T-cell (primary cell): ENCODE measurements at places on chromosomes 11 and 22.

- DNase-seq = no peak
Observed at GRCh38 chr11:18703001-18703763, 4.6 kb downstream of the TMEM86A start.

GRCh38 chr11:33320814-33321330 is 63.7 kb downstream of the HIPK3 start:
- DNase-seq = no peak

DNA sequence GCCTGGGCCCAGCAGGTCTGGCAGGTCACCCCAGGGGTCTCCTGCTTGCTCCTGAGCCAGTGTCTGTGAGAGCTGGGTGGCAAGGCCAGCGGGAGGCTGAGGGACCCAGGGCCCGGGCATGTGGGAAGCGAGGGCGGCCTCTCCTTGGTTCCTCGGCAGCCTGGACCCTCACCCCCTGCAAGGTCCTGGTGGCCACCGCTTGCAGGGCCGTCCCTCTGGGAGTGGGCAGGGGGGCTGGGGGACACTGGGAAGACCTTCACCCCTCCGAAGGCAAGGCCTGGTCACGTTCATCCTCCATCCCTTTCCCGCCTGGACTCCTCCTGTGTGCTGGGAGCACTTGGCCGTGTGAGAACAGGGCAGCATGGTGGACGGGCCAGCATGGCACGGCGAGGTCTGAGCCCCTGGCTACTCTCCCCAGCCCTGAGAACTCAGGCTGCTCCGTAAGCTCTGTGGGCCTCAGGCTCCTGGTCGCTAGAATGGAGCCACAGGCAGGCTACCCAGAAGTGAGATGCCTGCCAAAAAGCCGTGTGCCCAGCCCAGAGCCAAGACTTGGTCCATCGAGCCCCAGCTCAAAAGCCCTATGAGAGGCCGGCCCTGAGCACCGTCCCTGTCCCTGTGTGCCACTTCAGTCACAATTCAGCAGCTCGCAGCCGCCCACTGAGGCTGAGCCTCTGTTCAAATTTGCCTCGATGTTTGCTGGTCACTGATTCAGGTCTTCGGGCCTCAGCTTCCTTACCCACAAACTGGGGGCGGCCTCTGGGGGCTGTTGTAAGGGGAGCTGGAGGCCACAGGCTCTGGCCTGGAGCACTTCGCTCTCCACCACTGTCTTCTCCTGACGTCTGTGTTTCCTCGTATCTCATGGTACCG is 45.0 kb downstream of the IGLL1 start:
- DNase-seq = no peak

DNA sequence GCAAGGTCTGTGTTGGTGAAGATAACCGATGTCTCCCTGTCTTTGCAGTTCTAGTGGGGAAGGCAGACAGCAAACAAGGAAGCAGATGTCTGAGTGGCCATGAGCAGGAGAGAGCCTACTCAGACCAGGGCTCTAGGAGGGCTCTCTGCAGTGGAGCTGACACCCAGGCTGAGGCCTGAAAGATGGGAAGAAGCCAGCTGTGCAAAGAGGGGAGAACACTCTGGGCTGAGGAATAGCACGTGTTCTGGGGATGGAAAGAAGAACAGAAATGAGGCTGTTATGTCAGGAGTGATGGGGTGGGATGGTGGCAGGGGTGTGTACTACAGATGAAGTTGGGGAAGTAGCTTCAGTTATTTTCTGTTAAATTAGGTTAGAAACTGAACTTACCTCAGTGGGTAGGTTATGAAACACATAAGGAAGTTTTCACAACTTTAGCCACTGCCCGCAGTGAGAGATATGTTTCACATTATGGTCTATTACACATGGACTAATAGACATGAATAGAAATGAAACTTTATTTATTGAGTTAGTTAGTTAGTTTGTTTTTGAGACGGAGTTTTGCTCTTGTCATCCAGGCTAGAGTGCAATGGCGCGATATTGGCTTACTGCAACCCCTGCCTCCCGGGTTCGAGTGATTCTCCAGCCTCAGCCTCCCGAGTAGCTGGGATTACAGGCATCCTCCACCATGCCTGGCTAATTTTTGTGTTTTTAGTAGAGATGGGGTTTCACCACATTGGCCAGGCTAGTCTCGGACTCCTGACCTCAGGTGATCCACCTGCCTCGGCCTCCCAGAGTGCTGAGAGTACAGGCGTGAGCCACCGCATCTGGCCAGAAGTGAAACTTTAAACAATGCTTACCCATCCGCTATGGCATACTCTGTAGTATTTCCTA is 7.8 kb downstream of the DCPS start:
- no peak for DNase-seq

- DNase-seq = no peak
Observed at GRCh38 chr11:114918286-114918685, 240.0 kb downstream of the NXPE2 start.

- no peak for DNase-seq
Observed at GRCh38 chr11:24844406-24844805, 347.6 kb downstream of the LUZP2 start.

- peak; percentile 70 for DNase-seq
Observed at GRCh38 chr11:128290106-128290840, 297.1 kb downstream of the ETS1 start.

DNA sequence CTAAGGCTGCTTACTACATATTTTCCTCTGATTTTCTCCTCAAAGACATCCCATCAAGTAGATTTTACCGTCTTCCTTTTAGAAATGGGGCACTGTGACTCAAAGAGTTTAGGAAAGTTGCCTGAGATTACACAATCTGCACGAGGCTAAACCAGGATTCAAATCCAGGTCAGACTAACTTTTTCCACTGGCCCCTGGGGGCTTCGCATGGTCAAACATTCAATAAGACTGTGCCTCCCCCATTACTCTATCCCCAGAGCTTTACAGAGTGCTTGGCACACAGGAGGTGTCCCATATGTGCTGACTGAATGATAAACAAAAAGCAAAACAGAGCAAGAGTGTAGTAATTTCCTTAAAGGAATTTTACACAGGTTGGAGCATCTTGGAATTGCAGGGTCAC is 118.1 kb upstream of the TEAD1 start:
- no peak for DNase-seq

DNA sequence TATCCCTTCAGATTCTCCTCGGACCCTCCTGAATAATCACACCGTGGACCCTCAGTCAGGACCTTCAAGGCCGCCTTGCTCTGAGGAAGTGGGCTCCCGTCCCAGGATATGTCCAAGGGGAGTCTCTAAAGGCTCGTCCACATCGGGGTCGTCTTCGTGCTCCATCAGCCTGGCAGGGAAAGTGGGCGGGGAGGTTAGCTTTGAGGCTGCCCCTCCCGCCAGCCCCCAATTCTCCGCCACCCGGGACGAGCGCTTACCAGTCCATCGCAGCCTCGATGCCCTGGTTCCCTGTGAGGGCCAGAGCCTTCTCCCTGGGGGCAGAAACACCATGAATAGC is 472 bp downstream of the UBXN1 start:
- no peak for DNase-seq

- DNase-seq = no peak
Observed at GRCh38 chr11:111520560-111520959, 6.0 kb downstream of the HOATZ start.

DNA sequence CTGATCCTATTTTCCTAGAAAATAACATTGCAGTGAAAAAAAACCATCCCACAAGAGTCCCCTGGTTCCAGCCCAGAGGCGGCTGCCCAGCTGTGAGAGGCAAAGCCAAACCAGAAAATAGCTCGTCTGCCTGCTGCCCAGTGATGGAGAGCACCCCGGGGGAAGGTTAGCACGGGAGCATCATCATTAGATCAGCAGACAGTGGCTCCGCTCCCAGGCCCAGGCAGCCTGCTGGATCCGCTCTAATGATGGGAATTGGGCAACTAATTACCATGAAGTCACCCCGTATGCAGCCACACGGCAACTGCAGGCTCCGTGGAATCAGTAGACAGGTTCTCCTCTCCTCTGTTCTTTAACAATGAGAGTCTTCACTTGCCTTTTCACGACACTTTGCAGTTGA is 17.1 kb upstream of the B3GAT1 start:
- DNase-seq = no peak

DNA sequence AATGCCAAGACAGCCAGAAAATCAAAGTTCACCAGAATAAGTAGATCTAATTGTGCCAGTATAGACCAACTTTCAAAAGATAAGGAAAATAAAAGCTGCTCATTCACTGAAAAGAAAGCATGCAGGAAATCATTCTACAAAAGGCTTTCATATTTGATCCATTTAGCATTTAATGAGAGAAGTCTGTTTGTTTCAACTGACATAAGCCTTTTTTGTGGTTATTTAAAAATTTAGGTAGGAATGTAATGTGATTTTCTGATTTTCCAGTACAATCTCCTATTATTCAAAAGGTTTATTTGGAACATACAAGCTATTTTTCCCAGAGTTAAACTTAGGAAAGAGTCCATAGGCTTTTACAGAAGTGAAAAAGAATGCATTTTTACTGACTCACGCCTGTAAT is 92.7 kb downstream of the SBF2 start:
- DNase-seq = no peak

DNA sequence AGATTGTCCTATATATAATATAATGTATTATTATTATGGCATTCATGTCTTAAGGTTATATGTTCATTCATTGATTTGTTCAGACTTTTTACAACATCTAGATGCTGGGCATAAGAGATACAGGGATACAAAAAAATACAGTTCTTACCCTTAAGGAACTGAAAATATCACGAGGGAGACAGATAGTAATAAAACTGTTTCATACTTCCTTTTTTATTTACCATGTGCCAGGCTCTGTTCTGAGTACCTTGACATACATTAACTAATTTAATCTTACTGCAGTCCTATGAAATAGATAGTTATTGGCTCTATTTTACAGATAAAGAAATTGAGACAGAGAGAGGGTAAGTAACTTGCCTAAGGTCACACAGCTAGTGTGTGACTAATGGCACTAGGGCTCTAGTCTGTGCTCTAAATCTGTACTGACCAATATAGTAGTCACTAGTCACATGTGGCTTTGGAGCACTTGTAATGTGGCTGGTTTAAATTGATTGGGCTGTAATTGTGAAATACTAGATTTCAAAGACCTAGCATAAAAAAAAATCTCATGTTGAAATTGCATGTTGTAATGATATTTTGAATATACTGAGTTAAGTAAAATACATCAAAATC is 21.3 kb downstream of the TRIM44 start:
- DNase-seq = no peak

GRCh38 chr22:49583886-49584505 is 243.7 kb downstream of the BRD1 start:
- DNase-seq = no peak

- no peak for DNase-seq
Observed at GRCh38 chr11:35049859-35050531, 89.0 kb upstream of the CD44 start.

DNA sequence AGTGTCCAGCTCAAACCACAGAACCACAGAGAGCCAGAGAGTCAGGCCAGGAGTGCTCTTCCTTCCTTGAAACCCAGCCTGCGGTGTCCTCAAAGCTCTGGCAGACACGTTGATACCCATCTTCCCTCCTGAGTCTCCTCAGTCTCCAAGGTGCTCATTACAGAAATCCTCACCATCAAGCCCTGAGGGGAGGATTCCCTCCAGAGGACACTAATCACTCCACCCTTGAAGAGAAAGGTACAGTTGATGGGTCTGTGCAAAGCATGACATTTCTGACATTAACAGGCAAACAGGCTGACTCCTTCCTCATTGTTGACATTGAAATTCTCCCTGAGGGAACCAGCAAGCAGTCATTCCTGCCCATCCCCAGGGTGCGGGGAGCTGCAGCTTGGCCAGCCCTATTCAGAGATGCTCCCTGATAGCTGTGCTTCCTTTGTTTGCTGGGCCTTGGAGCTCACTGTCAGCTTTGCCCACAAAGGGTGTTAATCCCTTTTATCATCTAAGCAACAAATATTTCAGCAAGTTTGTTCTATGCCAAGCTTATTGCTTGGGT is 101.7 kb upstream of the CSNK2A3 start:
- DNase-seq = no peak

DNA sequence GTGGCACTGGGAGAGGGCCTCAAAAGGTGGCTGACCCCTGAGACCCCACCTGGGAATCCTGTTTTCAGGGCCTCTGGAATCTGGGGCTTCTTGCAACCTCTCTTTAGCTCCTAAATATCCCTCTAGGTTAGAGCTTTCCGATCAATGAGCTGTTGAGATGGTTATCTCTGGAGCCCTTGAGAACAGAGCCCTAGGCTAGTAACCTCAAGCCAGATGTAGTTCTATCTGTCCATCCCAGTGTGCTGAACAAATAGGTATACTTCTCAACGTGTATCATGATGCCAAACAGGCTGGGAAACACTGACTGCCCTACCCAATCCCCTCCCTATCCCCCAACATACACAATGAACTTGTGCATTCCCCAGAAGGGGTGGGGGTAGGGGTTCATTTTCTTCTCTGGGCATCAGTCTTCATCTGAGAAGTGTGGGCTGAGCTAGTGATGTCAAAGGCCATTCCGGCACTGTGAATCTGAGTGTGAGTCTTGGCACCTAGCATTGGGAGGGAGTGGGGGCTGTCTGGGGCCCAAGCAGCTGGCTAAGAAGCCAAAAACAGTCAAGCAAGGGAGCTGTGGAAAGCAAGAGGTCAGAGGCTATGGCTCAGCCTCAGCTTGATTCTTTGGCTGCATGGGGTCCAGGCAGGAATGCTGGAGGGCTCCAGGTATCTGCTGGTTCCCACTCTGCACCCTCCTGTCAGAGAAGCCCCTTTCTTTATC is 17.3 kb downstream of the CD82 start:
- no peak for DNase-seq

DNA sequence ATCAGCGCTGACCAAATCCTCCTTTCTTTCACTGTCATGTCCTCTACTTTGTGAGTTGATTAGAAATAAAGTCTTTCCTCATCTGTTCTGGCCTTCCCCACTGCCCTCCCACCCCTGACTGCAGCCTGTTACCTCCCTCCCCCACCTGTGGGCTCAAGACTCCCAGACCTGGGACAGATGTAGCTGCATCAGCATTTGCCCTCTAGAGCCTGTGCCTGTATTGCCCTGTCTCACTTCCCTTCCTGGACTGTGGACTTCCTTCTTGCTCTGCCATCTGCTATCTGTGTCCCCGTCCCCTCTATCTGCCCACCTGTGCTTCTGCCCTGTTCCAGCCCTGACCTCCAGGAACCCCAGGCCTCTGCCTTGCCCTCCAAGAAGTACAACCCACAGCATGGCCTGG is 122.5 kb downstream of the GALNT18 start:
- DNase-seq = no peak

GRCh38 chr22:33931406-33931805 is 11.1 kb upstream of the LARGE1 start:
- no peak for DNase-seq

DNA sequence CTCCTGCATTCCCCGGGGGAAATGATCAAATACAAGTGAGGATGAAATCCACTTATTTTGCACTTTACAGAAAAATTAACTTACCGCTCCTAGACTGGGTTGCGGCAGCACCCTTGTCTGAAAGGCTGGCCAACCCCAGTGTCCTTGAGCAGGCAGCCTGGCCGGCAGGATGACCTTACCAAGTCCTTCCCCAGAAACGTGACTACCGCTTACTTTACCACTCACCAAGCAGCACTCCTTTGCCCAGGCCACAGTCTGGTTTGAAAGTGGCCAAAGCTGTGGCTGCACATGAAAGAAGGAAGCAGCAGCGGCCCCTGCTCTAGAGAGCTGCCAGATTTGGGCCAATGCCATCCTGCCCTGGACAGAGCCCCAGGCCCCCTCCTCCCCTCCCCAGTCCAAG is 20.3 kb downstream of the MYH9 start:
- DNase-seq = no peak
